ENCODE measurements at places on chromosomes 7 and 10.

DNA sequence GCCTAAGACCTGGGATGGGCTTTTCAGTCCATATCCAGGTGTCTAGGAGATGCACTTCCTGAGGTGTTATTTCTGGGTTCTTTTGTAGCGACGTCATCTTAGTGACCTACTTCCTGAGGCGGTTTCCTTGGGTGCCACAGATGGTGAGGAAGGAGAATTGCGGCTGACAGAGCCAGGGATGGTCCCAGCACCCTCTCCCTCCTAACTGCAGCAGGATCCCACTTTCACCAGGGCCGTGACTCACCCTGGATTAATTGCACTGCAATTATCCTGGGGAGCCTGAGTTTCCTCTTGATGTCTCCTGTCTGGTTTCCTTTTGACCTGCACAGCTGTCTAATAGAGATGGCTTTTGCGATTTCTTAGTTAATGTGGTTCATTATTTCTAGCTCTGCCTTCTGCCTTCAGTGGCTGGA lies 271.7 kb downstream of the TCF7L2 start:
- peak; percentile 18 for DNase-seq

DNA sequence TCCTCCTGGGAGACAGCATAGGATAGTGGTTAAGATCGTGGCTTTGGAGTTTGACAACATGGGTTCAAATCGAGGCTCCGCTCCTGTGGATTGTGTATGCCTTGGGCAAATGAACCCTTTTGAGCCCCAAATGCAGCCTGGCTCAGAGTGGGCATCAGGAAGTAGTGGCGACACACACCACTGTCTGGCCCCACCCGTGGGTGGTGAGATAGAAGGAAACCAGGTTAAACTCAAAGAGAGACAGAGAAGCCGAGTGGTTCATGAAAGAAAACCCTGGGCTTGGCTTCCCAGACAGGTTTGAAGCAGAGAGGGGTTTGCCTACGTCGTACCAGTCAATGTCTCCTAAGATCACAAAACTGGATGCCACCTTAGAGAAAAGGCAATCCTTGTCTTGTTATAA lies 57.7 kb downstream of the PRTFDC1 start:
- DNase-seq: no peak

- no peak for DNase-seq
Measured at GRCh38 chr10:92177546-92177945, 113.3 kb downstream of the CPEB3 start.

GRCh38 chr7:151232917-151233701 lies 826 bp downstream of the CHPF2 start:
- peak; percentile 88 for DNase-seq

GRCh38 chr7:28608731-28609130 lies 196.4 kb downstream of the CREB5 start:
- DNase-seq: no peak
